ENCODE measurements at places on chromosomes 16 and 17.
A peak's percentile ranks its signal among the peaks of the same experiment; 100 is the strongest.

- no peak for DNase-seq
Observed at GRCh38 chr17:40059729-40060475, 2.9 kb upstream of the THRA start.

DNA sequence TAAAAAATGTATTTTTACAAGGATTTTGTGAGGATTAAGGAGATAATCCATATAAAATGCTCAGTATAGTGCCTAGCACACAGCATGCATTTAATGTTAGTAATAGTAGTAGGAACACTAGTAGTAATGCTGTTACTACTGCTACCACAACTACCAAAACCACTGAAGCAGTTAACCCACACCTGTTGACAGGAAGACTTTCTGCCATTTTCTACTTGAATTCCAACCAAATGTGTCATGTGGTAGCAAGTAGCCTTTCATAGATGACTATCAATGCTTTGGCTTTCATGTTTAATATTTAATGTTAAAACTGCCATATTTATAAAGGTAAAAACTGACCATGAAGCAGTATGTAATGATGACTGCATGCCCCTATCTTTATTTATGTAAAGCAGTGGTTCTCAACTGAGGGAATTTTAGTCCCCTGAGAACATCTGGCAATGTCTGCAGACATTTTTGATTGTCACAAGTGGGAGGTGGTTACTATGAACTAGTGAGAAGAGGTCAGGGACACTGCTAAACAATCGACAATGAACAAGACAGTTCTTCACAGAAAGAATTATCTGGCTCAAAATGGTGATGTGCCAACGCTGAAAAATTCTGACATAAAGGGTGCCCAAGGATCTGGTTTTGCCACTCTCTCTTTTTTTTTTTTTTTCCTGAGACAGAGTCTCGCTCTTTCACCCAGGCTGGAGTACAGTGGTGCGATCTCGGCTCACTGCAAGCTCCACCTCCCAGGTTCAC lies 89.4 kb downstream of the ITFG1 start:
- DNase-seq: no peak

DNA sequence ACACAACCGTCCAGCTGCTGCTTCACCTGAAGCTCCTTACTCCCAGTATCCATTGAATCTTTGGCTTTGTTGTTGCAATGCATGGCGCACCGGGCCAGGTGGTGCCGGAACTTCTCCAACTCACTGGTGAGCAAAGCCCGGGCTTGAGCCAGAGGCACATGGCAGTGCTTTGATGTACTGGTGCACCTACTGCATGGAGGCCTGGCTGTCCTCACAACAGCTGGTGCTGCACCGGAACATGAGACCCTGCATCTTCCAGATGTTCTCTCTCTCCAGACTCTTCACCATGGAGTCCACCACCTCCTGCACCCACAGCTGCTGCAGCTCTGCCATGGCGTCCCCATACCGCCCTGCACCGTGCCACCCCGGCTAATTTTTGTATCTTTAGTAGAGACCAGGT lies 10.2 kb downstream of the TACO1 start:
- no peak for DNase-seq

DNA sequence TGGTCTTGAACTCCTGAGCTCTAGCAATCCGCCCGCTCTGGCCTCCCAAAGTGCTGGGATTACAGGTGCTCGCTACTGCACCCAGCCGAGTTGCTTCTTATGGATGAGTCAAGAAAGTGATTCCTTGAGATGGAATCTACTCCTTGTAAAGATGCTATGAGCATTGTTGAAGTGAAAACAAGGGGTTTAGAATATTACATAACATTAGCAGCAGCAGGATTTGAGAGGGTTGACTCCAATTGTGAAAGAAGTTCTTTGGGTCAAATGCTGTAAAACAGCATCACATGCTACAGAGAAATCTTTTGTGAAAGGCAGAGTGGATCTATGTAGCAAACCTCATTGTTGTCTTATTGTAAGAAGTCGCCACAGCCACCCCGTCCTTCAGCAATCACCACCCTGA lies 72.7 kb downstream of the NT5M start:
- DNase-seq: no peak

- DNase-seq: no peak
Observed at GRCh38 chr16:11587643-11588247, 1.0 kb upstream of the LITAF start.

DNA sequence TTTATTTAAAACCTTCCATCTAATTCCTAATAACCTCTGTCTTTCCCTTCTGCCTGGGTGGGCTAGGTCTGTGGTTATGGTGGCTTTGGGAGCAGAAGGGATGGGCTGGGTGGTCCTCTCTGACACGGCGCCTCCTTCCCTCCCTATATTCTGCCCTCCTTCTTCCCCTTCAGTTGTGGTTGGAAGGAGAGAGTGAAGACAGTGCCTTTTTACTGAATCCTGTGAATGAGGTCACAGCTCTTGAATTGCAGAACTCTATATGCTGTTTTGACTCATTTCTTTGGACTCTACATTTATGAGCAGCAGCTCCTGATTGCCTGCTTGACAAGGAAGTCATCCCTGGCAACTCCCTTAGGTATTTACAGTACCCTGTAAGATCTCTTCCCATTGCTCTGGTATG lies 256.0 kb upstream of the ELAC2 start:
- no peak for DNase-seq

DNA sequence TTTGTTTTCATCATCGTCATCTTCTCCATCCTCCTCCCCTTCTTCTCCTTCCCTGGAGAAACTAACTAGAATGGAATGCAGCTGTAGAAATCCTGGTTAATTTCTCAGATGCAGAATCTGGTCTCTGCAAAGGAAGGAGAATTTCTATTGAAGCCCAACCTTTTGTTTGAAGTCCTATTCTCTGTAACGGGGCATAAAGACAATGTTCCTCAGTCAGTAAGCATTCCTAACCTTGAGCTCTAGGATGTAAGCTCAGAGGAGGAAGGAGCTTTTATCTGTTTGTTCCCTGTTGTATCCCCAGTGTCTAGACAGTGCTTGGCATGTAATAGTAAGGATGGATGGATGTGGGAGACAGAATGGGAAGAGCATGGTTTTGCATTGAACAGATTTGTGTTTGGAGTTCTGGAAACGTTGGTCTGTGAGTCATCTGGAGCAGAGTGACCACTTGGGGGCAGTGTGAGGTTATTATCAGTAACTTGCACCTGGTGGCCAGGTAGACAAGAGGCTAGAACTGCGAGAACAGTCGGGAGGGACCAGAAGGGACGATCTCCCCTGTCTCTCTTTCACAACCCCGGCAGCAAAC lies 363.7 kb downstream of the SNX29 start:
- peak; percentile 34 for DNase-seq

DNA sequence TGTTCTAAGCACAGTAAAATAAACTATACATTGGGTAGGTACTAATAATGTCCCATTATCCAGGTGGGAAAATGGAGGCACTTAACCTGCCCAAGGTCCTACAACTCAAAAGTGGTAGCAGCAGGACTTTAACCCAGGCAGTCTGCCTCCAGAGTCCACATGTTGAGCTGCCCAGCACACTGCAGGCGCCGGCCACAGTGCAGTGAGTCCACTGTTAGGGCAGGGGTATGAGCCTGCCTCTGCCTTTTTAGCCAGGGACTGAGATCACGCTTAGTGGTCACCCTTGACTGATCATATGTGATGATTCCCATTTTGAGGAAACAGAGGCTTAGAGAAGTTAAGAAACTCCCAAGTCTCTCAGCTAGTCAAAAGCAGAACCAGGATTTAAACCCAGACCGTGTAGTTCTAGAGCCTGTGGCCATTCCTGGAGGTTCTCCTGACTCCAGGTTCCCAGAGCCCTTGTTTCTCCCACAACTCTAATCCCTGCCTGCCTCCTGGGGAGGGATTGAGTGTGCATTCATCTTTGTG lies 8.4 kb downstream of the CES1 start:
- no peak for DNase-seq

DNA sequence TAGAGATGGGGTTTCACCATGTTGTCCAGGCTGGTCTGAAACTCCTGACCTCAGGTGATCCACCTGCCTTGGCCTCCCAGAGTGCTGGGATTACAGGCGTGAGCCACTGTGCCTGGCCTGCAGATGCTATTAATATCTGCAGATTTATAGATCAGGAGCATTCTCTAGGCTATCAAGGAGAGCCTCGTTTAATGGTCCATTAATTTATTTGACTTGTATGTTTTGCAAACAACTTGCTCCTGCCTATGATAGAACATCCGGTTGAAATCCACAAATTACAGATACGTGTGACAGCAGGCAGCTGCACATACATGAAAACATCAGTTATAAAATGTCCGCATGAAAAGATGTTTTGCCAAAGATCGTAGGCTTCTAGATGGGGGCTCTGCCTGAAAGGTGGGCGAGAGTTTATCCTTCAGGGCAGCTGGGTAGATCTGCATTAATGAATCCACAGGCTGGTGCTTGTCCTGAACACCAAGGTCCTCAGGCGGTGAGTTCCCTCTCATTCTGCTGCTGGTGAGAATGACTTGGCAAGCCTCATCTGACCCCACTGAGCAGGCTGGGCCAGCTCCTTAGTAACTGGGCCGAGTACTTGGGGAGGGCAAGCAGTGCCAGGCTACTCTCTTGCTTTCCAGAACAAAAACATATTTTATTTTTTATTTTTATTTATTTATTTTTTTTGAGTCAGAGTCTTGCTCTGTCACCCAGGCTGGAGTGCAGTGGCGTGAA lies 37.1 kb upstream of the MGAT5B start:
- DNase-seq: no peak

DNA sequence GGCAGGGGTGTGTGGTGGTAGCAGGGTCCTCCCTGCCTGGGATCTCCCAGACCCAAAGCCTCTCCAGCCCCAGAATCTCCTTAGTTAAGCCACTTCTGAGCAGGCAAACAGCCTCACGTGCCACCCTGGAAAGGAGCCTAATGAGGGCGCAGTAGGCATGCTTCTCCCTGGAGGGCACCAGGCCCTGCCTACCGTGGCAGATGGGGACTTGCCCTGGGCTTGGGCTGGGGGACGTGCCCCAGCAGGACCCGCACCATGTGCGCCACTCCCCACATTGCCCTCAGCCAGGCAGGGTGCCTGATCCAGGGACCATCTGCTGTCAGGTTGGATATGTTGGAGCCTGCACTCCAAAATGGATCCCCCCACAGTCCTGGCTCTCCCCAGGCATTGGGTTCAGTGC lies 14.2 kb downstream of the FAM83G start:
- no peak for DNase-seq

GRCh38 chr17:78890498-78890897 lies 12.5 kb downstream of the CEP295NL start:
- peak; percentile 79 for DNase-seq

DNA sequence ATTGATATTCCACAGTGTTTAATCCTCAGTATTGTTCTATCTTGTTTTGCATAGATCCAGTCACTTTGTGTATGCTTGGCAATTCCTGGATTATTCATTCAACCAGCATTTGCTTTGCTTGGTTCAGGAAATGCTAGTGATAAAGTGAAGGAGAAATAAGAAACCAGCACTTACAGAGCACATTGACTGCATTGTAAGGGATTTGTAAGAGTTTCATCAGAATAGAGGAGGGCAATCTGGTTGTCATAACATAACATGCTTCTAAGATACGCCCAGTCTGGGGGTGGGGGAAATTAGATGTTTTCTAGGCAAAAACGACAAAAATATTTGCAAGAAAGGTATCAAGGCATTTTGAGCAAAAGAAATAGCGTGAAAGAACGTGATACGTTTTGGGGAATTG lies 40.4 kb downstream of the TNRC6A start:
- no peak for DNase-seq

DNA sequence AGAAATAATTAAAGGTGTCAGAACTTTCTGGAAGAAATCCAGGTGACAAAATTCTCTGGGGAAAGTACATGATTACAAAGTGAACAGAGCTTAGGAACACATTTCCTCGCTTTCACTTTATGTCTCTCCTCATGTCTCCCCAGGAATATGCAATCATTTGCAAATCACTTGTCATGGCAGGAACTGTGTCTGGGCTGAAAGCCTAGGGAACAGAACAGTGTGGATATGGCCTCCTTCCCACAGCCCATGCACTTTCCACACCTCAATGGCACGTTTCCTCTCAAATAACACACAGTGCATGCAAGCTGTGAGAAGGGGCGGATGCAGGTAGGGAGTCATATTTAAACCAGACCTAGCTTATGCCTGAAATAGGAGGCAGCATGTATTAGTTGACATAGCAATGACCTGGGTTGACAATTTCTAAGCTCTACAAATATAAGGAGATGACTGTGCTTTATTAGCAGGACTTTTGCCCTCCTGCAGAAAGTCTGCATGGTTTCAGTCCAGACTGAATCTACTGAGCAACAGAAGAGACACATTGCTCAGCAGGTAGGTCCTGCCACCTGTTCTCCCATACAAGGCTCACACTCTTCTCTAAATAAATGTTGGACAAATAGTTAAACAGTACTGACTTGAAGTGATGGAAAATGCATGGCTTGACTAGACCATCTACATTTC lies 236.0 kb upstream of the ELAC2 start:
- no peak for DNase-seq

DNA sequence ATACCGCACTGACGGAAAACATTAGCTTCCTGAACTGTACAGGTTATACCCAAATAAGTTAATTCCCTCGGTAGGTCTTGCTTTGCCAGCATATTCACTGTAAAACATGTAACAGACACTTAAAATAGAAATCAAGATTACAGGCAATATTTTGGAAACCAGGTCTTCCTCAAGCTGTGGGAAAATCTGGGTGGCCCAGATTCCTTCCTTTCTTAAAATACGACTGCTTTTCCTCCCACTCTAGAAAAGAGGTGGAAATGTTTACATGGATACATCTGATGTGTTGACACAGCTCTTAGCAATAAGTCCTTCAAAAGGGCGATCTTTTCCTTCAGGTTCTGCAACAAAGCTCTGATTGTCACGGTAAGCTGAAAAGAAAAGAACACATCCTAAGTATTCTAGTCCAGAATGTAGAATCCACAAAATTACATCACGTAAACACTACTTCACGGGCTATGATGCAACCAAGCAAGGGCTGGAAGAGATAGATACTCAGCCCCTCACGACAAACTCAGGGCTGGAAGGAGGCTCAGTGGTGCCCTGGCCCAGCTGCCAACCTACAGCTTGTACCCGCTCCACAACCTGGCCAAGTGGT lies 18.4 kb downstream of the STX8 start:
- DNase-seq: no peak

GRCh38 chr16:66930189-66930588 lies 4.0 kb downstream of the CIAO2B start:
- no peak for DNase-seq

GRCh38 chr16:66409156-66409555 lies 17.9 kb upstream of the BEAN1 start:
- no peak for DNase-seq

DNA sequence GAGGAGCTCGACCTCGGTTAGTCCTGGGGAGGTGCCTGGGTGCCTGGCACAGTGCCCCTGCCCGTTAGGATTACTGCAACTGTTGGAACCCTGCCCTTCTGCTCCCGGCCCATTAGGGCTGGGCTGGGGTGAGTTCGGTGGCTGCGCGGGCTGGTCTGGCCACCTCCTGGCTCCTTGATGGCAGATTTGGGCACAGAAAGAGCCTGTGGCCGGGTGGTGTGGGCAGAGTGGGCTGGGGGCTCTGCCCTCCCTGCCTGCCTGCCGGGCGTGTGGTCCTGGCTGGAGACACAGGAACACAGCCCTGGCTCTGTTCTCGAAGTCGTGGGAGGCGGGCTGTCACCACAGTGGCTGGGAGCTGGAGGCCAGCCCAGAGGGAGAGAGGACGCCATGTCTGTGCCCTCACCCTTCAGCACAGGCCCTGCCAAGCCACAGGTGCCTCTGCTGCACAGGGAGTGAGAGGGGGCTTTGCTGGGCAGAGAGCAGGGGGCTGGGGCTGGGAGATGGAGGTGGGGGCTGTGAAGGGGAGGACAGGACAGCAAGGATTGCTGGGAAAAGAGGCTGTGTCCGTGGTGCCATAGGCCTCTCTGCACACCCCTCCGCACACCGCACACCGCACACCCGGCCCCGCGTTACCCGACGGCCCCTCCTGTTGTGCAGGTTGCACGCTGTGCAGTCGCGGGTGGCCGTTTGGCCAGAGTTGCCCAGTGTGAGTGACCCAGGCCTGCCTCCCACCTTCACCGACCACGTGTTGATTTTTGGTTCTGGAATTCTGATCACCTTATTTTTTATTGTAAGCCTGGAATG lies 236.6 kb upstream of the GSE1 start:
- DNase-seq: no peak
